Psoas muscle (tissue), 8 donors: ENCODE measurements at places on chromosomes 2 and 18.

DNA sequence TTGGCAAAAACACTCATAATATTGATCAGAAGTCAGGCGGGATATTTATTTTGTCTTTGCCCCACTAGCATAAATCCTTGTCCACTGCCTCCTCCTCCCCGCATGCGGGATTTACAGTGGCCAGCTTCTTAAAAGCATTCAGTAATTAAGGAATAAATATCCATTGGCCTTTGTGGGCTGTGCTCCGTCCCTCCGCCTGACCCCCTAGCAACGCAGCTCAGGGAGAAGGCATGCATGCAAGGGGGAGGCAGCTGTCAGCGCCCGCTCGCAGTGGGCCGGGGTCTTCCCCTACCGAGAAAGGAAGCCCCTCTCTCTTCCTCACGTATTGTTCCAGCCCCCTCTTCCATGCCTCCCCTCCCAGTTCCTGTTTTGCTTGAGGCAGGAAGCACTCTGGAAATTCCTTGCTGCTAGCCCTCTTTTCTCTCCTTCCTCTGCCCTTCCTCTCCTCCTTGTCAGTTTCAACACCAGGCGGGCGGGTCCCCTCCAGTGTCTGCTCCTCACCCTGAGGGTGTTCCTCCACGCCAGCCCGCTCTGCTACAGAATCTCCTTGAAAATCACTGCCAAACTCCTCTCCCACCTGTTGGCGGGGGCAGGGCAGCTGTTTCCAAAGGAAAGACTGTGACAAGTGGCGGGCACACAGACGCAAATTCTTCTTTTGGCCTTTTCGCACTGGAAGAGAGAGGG lies 60.1 kb downstream of the GBX2 start:
- no peak for DNase-seq

- DNase-seq: no peak
Observed at GRCh38 chr2:38407111-38407682, 30.1 kb upstream of the ATL2 start.

- no peak for DNase-seq
Observed at GRCh38 chr2:215358312-215358845, 46.5 kb downstream of the ATIC start.

- no peak for DNase-seq
Observed at GRCh38 chr18:24173997-24174396, 35.1 kb downstream of the CABYR start.
